ENCODE measurements at places on chromosomes 11 and 22.

- no peak for DNase-seq
Measured at GRCh38 chr22:36606114-36606513, 77.1 kb upstream of the EIF3D start.

DNA sequence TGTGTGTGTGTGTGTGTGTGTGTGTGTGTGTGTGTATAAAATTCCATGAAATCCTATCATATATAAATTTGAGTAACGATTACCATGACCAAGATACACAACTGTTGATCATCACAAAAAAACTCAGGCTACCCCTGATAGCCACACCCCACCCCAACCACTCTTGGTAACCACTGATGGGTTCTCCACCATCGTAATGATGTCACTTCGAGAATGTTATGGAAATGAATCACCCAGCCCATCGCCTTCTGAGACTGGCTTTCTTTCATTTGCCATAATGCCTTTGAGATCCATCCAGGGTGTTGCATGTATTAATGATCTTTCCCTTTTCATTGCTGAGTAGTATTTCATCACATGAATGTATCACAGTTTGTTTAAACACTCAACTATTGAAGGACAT is 496.0 kb downstream of the MIAT start:
- peak; percentile 60 for DNase-seq

DNA sequence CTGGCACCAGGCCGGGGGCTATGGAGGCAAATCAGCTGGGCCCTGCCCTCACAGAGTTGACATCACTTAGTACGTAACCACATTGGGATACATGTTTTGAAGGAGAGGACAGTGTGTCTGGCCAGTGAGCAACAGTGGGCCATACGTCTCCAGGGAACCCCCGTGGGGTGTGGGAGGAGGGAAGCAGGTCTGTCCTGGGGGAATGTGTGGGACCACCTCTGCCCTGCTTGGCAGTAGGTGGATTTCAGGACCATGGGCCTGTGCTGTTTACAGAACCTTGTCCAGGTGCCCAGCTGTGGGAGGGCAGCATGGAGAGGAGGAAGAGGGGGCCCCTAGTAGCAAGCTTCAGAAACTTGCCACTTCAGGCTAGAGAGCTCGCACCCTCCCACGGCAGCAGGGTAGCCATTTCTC is 21.0 kb downstream of the P2RY2 start:
- DNase-seq: no peak

DNA sequence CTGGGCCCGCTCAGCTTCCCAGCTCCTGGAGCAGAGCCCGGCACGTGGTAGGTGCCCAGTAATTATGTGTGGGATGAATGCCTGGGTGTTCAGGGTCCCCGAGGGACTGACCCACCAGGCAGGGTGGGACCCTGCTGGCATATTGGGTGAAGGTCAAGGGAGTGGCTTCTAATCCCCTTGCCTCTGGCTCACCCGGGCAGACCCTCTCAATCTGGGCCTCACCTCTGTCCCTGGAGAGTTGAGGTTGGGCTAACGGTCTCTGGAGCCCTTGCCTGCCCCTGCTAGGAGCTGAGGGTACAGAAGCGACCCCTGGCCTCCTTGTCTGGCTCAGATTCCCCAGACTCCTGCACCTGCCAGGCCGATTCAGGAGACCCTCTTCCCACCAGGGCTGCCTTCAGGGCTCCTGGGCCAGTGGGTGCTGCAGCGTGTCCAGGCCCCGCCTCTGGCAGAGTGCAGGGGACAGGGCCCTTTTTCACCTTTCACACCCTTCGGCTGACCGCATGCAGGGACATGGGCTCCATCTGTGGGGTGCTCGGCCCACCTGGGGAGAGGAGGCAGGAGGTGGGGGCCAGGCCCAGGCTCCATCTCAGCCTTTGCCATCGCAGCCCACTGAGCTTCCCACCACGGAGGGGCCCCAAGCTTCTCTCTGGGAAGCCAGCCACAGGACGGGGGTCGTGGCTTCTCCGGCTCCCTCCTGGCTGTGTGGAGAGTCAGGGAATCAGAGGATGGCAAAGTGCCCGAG is 3.8 kb upstream of the CTSD start:
- no peak for DNase-seq

DNA sequence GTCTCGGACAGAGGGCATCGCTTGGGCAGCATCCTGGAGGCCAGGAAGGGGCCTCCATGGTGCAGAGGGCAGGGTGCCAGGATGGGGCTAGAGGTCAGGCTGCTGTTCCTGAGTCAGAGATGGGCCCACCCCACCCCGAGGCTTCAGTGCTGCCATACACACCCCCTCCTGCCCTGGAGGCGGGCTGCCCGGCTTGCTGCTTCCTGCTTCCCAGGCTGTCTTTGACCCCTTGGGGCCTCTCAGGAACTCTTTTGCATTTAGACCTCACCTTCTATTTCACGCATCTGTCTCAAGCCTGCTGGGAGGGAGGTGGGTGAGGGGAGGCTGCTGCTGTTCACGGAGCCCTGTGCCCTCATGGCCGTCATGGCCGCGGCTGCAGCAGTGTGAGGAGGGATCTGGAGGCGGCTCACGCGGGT is 6.6 kb upstream of the GRAMD4 start:
- no peak for DNase-seq

- no peak for DNase-seq
Measured at GRCh38 chr11:104105155-104105554, 58.8 kb downstream of the PDGFD start.

- DNase-seq: peak; percentile 68
Measured at GRCh38 chr11:9726321-9727022, 62.6 kb downstream of the SWAP70 start.

GRCh38 chr11:33515347-33515746 is 185.3 kb downstream of the C11orf91 start:
- no peak for DNase-seq

GRCh38 chr11:9148035-9148434 is 56.6 kb upstream of the SCUBE2 start:
- DNase-seq: no peak

DNA sequence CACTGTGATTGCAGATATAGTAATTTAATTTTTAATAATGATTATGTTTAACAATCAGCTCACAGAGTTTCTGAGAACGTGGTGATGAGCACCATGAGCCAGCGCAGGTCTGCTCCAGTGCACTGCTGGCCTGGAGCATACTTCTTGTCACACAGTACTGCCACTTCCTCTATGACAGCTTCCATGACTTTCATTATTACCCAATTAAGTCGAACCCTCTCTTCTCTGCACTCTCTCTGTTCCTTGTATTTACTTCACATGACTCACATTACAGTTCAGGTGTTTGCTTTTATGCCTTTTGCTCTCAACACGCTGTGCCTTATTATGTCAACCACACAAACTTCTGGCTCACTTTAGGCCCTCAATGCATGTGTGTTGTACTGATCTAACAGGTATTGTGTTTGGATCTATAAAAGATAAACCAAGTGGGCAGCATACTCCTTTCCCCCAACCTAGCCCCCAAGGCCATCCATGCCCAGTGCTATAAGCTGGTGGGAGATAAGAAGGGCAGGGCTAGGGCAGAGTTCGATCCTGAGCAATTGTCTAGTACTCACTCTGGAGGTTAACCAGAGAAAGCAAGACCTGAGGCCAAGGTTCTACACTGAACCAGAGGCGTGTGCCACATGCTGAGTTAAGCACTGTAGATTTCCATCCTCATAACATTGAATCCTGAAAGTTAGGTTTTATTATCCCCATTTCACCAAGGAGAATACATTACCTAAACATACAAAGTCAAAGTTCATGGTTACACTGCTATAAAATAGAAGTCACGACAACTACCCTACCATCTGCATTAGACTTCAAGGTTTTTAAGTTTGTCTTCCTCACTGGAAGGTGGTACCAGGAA is 356.5 kb downstream of the INSC start:
- DNase-seq: no peak

- peak; percentile 36 for DNase-seq
Measured at GRCh38 chr11:77244277-77245027, 57.0 kb downstream of the GDPD4 start.

DNA sequence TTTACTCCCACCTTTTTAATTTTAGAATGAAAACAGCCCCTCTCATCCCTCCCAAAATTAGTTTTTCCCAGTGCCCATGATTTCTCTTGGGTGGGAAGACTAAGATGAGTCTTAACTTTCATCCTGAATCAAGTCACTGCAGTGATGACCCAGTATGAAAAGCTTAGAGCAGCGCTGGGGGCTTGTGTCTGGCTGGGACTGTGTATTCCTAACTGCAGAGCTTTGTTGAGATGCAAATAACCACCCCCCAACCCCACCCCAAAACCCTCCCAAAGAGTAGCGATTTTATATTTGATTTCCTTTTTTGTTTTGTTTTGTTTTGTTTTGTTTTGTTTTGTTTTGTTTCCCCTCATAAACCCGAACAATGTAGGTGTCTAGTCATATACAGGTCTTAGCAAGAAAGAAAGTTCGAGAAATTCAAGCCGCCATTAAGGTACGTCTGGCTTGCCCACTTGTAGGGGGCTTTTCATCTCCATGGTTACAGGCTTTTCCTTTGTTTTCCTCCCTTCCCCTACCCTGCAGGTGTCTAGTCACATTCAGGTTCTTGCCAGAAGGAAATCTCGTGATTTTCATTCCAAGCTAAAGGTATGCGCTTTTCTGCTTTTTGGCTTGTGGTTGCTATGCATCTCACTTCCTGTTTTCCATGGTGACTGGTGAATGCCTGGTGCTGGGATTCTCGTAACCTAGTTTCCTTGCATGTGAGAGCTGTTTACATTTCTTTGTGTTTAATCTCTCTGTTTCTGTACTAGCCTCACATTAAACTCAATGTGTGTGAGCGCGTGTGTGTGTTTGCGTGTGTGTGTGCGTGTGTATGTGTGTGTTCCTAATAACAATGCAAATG is 144.6 kb upstream of the RASSF10 start:
- DNase-seq: peak; percentile 89

All from brain microvascular endothelial cell (primary cell).